ENCODE measurements at places on chromosomes 12 and 14.

- no peak for DNase-seq
These were observed 566.0 kb upstream of the USP15 start for GRCh38 chr12:61694214-61694613.

DNA sequence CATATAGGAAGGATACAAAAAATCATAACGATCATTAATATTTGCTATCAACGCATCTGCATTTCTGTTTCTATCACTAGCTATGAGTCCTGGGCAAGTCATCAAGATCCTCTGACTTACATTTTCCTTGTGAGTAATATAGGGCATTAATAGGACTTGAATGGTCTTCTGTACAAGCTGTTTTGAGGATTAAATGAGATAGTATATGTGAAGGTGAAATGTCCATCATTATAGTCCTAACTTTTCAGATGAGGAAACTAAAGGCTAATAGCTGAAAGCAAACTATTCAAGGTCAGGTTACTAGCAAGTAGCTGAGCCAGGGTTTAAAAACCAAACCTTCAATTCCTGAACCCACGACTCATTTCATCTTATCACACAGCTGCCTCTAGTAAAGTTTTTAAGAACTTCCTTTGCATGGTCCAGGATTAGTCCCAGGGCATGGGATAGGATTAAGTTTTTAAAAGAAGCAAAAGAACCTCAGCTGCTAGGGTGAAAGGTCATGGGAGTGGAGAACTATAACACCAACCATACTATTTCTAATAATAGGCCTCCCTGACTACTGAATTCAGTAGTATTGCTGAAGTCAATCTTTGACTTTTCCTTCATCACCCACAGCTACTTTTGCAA lies 101.4 kb upstream of the ADAMTS20 start:
- no peak for DNase-seq

DNA sequence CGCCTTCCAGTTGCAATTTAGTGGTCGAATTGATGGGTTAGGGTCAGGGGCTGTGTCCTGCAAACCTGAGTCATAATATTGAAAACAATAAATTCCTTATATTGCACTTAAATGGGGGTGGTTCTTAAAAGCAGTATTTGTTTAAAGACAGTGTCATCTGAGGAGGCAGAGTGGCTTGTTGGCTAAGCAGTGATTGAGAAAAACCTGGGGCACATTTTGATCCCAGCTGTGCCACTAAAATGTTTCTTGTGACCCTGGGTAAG lies 48.4 kb downstream of the FBXW8 start:
- DNase-seq: no peak

DNA sequence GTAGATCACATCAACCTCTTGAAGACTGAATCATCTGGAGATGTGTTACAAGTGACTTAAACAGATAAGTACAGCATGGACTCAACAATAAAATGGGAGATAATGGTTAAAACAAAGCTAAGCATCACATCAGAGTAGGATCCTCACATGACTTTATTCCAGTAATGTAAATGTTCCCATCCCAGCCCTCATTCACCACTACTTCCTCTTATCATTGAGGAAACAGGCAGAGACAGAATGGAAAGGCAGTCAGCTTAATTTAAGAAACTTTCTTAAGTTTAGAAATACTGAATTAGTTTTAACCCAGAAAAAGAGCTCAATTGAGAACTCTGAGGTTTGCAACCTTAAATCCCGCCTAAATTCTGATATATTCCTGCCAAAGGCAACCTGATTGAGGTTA lies 1.2 kb upstream of the ALG10 start:
- no peak for DNase-seq

GRCh38 chr12:111450676-111451075 lies 45.0 kb downstream of the SH2B3 start:
- no peak for DNase-seq

- DNase-seq: no peak
These were observed 185.1 kb downstream of the CHST11 start for GRCh38 chr12:104641862-104642261.

- DNase-seq: no peak
These were observed 336.1 kb downstream of the BCL11B start for GRCh38 chr14:98935921-98936320.

GRCh38 chr14:74596741-74597450 lies 15.1 kb downstream of the LTBP2 start:
- no peak for DNase-seq

DNA sequence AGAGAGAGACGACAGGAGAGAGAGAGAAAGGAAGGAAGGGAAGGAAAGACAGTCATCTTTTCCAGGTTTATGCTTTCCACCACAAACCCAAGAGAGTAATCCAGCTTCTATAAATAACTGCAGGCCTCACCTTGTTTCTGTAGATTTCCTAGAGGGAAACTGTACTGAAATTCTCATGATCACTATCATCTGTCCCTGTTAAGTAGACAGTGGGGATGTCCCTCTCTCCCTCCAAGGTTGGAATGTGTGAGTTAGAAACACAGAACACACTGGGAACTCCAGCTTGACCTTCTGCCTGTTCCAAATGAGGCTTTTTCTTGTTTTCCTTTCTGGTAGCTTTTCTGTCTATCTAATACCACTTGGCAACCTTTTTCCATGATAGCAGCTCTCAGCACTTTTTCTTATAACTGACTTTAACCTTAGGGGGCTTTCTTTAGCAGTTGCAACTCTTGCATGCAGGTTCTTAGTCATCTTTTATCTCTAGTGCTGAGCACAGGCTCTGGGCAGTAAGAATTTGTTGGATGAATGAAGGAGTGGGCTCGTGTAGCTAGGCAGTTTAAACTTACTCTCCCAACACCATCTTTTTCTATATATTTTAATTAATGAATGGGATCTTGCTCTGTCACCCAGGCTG lies 22.8 kb upstream of the FBXO33 start:
- DNase-seq: no peak

- DNase-seq: no peak
These were observed 18.3 kb downstream of the SLC25A47 start for GRCh38 chr14:100341301-100342031.

- no peak for DNase-seq
These were observed 33.5 kb downstream of the SLC6A12 start for GRCh38 chr12:180445-180844.

- DNase-seq: no peak
These were observed 14.2 kb upstream of the DYRK2 start for GRCh38 chr12:67634303-67634761.

- DNase-seq: no peak
These were observed 28.8 kb downstream of the PROX2 start for GRCh38 chr14:74846968-74847665.

DNA sequence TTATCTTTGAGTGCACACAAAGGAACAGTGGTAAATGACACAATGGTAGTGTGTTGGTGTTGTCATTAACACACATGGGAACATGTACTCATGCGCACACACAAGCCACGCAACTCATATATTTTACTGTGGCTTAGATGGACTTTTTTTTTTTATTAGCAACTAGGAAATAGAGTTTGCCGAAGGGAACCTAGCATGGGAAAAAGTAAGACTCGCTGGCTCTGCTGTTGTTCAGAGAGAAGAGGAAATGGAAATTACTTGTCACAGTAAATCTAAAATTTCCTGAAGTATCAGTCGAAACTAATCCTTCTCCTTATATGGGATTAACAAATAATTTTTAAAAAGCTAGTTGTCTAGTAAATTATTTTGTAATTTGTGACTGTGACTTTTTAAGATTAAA lies 33.7 kb upstream of the IL22 start:
- DNase-seq: no peak

- DNase-seq: no peak
These were observed 192.3 kb upstream of the GSC start for GRCh38 chr14:94962166-94962575.

DNA sequence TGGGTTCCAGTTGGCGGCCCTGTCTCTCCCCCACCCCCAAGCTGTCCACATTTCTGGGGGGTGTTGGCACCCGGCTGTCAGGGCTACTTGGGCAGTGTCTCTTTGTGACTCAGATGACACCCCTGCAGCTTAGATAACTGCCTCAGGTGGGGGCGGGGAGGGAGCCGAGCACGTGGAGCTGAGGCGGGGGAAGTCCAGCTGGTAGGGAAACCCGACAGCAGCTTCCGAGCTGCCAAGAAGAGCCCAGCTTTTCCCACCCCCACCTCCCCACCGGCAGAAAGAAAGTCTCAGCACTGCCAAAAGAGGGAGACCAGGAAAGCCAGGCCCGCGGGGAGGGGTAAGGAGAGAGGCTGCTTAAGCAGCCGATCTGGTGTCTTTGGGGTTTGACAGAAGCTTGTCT lies 1.4 kb downstream of the LRTM2 start:
- no peak for DNase-seq

DNA sequence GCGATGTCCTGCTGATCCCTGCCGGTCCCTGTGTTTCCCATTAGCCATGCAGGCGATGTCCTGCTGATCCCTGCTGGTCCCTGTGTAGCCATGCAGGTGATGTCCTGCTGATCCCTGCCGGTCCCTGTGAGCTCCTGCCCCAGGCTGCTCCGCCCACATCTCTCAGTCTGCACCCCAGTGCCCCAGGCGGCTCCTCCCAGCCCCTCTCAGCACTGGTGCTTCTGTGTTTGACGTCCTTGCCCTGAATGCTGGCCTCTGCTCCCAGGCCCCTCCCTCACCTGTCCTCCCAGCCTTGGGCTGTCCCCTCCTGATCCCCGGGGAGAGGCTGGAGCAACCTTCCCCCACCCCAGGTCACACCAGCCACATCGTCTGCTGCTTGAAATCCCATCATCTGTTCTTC lies 41.4 kb upstream of the TEX22 start:
- DNase-seq: no peak

DNA sequence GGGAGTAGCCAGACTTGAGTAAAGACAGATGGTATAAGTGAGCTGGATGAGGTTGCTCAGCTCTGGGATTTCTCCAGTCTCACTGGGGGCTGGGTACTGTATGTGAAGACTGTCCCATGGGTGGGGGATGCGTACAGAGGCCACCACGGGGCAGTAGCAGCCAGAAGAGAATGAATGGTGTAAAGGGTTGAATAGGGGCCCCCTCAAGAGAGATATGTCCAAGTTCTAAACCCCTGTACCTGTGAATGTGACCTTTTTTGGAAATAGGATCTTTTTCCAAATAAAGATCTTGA lies 21.8 kb upstream of the BCDIN3D start:
- no peak for DNase-seq

DNA sequence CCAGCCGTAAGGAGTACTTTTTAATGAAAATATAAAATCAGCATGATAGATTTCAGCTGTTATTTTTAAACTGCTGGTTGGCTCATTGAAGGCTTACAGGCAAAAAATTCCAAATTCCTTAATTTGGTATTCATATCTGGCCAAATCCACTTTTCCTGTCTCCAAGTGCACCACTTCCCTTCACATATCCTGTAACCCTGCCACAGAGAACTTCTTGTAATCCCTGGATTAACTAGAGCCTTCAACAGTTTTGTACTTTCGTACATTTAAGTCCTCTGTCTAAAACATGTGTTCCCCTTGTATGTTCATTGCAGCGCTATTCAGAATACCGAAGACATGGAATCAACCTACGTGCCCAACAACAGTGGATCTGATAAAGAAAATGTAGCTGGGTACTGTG lies 9.6 kb downstream of the PUS7L start:
- no peak for DNase-seq

Measured in activated CD4-positive, CD25-positive, alpha-beta regulatory T cell treated with anti-CD3 and anti-CD28 coated beads, Interleukin-2, amount 50 U/mL, for 72 hours (primary cell).